Inflammatory macrophage (primary cell): ENCODE measurements at places on chromosomes 16 and 17.

DNA sequence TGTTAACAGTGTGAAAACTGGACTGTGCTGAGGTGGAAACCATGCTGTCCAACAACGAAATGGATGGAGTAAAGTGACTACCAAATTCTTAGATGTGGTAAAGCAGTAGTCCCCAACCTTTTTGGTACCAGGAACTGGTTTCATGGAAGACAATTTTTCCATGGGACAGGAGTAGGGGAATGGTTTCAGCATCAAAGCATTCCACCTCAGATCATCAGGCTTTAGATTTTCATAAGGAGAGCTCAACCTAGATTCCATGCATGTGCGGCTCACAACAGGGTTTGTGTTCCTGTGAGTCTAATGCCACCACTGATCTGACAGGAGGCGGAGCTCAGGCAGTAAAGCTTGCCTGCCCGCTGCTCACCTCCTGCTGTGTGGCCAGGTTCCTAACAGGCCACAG, 11.5 kb downstream of the SLX4 start:
- DNase-seq: no peak

DNA sequence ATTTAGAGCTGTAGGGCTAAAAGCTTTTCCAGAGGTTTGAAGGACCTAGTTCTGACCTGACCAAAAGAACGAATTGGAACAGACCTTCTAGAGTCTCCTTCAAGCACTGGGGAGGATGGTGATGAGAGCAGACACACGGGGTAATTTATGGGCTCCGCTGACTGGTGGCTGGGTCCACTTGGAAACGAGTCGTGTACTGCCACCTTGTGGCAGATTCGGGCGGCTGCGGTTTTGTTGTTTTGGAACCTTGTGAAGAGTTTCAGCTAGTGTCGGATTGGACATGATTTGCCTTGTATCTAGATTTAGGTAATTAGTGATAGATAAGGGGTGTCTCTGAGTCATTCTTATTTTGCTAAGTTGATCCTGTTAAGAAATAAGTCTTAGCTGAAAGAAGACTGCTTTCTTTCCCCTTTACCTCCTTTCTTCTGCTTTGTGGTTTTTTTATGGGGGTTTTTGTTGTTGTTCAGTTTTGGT, 98.9 kb downstream of the AATF start:
- DNase-seq: peak; percentile 85

DNA sequence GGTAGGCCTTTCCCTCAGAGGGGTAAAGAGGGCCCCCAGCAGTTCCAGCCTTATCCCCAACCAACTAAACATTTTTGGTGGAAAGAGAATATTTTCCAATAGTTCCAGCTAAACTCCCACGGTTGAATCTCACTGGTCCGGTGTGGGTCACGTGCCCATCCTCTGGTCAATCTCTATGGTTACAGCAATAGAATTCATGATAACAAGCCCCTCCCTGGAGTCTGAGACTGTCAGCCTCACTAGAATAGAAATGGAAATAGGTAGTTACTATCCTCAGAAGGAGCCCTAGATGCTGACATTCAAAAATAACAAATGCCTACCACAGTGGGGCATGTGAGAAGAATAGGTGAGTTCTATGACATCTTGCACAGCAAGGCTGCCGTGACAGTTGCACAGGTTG, 37.5 kb upstream of the LITAF start:
- no peak for DNase-seq

DNA sequence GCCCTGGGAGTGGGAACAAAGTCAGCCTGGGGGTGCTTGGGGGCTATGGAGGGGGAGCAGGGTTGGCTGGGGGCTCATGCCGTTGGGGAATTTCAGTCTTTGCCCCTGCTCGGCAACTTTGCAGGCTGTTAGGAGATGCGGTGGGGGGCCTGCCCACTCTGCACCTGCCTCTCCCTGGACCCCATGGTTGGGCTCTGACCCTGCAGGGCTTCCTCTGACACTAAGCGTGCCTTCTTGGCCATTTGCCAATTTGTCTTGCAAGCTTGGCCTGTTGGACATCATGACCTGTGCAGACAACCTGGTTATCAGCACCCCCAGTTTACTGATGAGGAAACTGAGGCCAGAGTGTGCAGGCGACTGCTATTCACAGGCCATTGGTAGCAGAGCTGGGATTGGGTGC, 14.6 kb downstream of the ADCY7 start:
- DNase-seq: no peak

GRCh38 chr17:50877838-50878237, 11.7 kb upstream of the TOB1 start:
- no peak for DNase-seq

DNA sequence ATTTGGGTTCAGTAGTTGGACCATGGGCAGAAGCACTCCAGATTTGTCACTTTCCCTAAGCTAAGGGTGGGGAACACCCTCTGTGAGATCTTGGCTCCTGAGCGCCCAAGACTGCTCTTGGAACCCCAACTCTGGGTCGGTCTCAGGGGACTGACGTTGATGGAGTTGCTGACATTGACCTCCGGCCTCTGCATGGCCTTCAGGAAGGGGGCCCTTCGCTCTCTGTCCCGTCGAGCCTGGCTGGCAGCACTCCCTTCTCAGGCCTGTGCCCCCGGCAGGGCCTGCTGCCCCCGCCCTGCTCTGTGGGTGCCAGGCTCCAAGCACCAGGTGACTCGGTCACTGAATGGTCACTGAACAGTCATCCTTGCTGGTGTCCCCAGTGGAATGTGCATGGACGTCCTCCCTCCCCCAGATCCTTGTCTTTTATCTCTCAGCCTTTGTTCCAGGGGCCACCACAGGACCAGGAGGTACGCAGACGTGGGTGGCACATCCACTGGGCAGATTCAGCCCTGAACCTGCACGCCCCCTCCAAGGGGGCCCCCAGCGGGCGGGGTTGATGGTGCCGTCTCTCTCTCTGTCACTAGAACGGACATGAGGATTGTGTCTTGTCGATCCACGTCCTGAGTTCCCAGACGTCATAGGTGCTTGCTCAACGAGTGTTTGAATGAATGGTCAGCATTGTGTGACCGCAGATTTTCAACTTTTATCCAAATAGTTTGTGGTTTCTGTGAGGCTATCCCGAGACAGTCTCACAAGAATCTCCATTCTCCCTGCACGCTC, 314.5 kb downstream of the SEC14L1 start:
- DNase-seq: no peak

GRCh38 chr17:61179380-61179806, 220.2 kb upstream of the TBX2 start:
- DNase-seq: no peak

GRCh38 chr17:49742166-49742638, 21.7 kb downstream of the FAM117A start:
- DNase-seq: peak; percentile 70
